ENCODE measurements at places on chromosomes 7 and 10.

DNA sequence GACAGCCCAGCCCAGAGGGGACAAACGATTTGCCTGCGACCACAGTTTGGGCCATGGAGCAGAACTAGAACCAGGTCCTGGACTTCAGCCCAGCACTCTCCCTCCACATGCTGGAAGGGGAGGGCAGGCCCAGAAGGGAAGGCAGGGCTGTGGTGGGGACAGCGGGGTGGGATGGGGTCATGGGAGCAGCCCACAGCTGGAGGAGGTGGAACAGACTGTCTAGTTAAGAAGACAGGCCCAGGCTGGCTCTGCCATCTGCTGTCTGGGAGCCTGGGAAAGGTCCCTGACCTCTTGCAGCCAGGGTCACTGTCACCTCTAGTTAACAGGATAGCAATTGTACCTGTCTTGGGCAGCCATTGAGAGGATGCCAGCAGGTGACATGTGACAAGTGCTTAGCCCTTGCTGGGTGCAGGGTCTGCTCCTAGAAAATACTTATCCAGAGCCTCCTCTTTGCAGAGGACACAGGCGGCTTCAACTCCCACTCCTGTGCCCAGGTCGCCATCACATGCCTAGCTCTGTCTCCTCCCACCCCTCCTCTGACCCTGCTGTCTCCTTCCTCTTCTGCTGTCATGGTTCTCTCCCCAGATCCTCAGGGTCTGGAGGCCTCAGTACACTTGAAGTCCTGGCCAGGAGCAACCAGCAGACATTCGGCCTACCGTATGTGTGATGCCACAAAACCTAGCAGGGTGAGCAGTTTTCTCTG, 37.0 kb upstream of the CHST15 start:
- DNase-seq = no peak

DNA sequence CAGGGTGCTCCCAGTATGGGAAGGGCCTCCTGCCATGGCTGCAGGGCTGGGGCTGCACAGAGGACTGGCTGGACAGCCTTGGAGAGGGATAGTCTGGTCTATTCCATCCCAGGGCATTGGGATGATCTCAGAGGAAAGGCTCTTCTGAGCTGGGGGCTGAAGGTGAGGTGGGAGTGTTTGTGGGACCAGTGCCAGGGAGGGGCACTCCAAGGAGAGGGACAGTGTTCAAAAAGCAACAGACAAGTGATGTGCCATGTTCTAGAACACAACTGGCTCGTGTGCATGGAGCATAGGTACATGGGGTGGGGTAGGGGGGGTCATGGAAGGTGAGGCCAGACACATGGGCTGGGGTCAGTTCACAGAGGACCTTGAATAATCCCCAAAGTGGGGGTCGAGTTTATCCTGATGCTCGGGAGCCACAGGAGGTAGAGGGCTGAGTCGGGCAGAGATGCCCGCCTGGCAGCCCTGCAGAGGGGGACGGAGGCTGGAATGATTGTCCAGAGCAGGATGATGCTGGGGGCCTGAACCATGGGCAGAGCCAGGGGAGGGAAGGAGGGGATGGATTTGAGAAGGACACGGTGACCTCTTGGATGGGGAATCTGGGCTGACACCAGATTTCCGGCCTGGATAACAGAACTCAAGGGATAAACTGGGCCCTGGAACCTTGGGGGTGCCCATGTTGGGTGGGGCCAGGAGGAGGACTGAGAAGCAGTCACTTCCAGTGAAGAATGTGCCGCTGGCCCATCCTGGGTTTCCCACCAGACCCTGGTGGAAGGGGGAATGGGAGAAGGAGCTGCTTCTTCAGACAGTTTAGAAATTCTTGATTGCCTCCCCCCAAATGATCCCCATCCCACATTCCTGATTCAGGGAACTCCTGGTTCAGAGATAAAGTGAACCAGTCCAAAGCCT, 50.4 kb downstream of the NEURL1 start:
- DNase-seq = no peak

GRCh38 chr10:127679642-127680255, 57.2 kb upstream of the FOXI2 start:
- DNase-seq = no peak

- DNase-seq = no peak
Observed at GRCh38 chr7:89029864-89030263, 234.3 kb upstream of the TEX47 start.

- no peak for DNase-seq
Observed at GRCh38 chr10:57593983-57594573, 673.6 kb downstream of the IPMK start.

GRCh38 chr7:13551503-13551902, 438.0 kb downstream of the ETV1 start:
- DNase-seq = no peak

GRCh38 chr10:81034383-81034782, 496.7 kb downstream of the SH2D4B start:
- no peak for DNase-seq

DNA sequence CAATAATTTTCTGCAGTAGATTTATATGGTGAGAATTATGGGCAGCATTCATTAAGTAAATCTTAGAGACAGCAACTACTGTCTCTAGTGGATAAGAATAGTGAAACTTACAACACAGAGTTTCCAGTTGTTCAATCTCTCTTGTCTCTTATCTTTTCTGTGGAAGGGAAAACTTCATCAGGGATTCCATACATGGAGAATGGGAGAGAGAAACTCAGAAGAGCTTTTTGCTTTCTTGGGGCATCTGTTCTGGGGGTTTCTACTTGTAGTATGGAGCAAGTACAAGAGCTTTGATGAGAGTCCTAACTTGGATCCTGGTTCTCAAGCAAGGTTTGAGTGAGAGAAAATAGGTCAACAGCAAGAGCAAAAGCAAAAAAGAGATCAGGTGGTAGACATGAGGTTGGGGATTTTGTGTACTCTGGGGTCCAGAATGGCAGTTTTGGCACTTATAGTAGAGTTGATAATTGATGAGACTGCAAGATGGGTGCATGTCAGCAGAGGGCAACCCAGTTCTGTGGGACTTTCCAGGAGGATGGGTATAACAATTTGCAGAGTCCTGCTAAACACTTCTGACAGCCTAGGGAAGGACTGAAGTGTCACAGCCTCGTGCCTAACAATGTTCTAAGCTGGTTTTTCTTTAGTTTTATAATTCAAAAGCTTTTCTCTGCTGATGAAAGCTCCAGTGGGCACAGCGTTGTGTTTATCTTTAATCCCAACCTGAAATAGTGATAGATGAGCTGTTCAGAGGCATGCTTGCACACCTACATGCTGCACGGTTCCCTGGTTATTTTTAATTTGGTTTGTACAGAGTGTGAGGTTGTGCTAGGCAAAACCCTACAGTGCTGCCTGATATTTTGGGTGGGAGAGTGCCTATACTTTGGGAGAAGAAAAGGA, 32.0 kb upstream of the STRIP2 start:
- no peak for DNase-seq

- no peak for DNase-seq
Observed at GRCh38 chr10:117462816-117463544, 79.6 kb upstream of the EMX2 start.

DNA sequence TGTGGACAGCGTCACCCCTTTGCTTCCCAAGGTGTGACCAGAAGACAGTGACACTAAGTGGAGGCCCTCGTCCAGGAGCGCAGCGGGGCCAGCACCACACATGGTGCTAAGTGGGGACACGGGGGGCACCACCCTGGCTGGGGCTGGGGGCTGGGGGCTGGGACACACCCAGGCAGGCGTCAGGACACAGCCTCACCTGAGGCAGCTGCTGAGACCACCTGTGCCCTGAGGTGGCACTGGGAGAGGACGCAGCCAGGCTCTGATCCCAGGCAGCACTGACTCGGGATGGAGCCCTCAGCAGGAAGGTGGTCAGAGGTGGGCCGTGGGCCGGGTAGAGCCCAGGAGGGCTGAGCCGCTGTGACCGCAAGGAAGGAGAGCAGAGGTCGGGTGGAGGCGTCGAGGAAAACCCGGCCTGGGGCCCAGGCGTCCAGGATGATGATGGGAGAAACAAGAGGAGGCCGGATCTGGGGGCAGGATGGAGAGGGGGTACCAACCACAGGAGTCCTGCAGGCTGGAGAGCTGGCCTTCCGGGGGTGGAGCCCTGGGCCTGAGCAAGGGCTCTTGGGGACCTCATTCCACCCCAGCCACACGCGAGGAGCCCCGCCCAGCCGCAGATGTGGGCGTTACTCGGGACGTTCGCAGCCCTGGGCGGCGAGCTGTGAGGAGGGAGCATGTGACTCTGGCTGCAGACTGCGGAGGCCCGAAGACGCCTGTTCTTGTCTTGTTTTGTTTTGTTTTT, 22.5 kb downstream of the LRRC27 start:
- no peak for DNase-seq

All from T-helper 1 cell (primary cell).